ENCODE measurements at places on chromosomes 6 and 20.

GRCh38 chr6:53010504-53010903 is 15.4 kb upstream of the GSTA4 start:
- no peak for DNase-seq

GRCh38 chr6:19994909-19995308 is 157.7 kb downstream of the ID4 start:
- DNase-seq = no peak

GRCh38 chr20:14488756-14489479 is 151.5 kb upstream of the FLRT3 start:
- DNase-seq = no peak

DNA sequence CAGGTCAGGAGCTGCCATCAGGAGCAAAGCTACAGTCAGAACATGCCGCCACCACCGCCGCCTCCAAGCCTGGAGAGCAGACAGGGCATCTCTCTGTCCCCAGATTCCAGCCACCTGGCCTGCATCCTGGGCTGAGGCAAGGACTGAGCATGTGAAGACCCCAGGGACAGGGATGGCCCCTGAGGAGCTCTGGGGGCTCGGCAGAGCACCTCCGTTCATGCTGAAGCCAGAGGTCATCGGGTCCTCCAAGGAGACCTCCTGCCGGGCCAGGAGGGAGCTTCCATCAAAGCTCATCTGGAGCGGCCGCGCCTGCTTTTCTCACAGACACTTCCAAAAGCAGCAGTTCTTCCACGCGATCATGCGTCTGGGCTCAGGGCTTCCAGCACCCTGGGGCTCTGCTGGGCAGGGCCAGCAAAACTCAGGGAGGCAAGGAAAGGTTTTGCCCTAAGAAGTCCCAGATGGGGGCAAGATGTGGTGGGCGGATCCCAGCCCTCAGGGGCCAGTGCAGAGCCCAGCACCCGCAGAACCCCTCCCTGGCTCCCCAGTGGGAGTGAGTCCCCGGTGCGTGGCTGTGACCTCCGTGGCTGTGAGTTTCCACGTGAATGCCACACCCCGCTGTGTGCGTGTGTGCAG is 138.4 kb downstream of the TAF4 start:
- no peak for DNase-seq

DNA sequence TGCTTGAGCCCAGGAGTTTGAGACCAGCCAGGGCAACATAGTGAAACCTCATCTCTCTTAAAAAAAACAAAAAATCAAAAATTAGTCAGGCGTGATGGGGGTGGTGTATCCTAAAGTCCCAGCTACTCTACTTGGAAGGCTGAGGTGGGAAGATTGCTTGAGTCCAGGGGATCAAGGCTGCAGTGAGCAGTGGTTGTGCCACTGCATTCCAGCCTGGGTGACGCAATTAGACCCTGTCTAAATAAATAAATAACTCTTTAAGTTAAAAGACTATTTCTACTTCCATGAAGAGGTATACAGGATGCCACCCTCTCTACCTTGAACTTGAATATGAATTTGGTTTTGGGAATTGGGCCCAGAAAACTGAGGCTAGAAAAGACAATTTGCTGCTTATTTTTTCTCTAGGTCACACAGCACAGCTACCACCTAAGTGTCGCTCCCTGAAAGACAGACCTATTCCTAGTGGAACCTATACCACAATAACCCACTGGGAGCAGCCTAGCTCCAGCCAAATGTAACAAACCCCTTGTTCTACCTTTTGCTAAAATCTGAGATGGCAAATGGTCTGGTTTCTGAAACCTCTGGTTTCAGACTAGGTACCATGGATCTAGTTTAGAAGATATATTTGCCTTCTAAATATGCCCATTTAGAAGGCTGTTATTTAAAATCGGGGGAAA is 35.2 kb downstream of the HMGCLL1 start:
- DNase-seq = no peak

DNA sequence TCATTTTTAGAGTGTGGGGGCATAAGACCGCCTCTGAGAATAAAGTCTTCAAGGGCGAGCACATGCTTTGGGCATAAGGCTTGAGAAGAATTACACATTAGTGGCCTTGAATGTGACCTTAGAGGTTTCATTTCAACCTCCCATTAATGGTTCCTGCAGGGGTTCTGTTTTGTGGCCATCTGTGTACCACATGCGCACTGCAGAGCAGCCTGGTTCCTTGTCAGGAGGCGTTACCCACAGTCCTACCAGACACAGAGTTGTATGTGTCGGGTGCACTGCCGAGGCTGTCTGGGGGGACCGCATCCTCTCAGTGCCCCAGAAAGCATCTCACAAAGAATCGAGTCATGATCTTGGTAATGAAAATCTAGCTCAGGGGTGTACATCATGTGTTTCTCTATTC is 115.7 kb downstream of the B3GAT2 start:
- DNase-seq = no peak

DNA sequence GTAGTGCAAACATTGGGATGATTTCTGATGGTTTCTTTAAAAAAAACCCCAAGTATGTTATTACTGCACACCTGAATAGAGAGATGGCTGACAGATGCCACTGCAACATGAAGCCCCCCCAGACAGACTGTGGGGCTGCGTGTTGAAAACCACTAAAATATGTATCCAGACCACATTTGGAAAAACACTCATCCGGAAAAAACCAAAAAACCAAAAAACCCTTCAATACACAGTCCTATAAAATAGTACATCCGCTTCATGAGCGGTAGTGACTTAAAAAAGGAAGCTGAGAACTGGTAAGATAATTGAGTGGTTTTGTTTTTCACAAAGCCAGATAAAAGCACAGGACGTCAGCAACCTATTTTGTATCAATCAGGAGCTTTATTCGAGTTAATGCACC is 47.1 kb upstream of the EDN3 start:
- DNase-seq = no peak

- no peak for DNase-seq
Measured at GRCh38 chr6:170140129-170140528, 150.7 kb downstream of the DLL1 start.

DNA sequence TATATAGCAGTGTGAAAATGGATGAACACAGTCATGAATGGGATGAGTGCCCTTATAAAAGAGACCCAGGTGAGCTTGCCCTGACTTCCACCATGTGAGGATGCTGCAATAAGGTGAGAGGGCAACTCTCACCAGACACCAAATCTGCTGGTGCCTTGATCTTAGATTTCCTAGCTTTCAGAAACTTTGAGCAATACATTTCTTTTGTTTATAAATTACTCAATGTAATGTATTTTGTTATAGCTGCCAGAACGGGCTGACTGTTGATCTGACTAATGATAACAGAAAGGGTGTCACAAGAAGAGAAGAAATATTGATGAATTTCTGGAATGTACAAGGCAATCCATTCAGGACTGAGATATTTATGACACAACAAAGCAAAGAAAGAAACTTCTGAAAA is 180.5 kb downstream of the MCHR2 start:
- DNase-seq = no peak

DNA sequence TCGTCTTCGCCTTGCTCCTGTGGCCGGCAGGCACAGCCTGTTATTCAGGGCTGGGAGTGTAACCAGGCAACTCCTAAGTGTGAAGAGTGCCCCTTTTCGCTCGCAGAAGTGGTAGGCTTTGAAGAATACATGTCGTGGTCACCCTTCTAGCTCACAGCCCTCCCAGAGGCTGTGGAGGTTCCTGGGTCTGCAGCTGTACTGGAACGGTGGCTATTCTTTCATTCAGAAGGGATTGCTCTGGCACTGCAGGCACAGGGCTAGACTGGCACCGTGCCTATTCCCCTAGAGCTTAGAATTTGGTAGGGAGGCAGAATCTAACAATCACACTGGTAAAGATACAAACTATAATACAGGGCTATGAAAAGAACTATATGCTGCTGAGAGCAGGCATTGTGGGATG is 1.1 kb upstream of the SRSF12 start:
- DNase-seq = no peak

- DNase-seq = peak; percentile 26
Measured at GRCh38 chr6:33192671-33193602, 670 bp upstream of the COL11A2 start.

DNA sequence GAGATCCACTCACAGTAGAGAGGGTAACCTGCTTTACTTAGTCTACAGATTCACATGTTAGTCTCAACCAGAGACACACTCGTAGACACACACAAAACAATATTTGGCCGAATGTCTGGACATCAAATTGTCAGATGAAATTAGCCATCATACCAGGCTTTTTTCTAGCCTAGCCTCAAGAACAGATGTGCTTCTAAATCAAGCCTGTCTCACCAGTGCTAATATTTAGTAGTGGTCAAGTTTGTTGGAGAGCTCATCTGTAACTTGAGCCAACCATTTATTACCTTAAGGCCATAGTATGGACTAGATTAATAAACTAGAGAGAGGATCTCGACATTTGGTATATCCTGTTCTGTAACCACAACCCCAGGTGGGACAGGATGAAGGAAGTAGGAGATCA is 1118.8 kb upstream of the MAP3K7 start:
- no peak for DNase-seq

DNA sequence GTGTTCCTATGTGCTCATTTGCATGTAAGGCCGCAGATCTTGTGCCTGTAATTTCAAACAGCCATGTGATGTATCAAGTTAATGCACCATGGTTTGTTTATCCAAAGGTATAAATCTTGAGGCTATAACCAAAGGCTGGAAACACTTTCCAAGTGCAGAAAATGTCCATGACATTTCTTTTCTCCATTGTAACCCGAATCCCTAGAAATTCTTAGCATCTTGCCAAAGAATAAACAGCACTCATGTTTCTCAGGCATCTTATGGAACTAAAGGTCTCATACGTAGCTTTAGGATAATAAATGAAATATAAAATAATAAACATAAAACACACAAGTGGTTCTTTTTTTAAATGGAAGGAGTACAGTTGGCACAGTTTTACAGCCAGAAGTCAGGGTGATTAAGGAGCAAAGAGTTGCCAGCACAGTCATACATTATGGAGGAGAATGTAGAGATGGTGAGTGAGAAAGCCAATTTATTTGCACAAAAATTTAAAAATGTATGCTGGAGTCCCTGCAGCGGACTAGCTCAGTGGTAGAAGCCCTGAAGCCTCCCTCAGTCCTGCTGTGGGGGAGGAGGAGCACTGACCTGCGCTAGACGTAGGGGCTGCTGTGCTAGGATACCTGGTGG is 18.0 kb downstream of the CDH26 start:
- DNase-seq = no peak

- no peak for DNase-seq
Measured at GRCh38 chr6:94394822-94395221, 975.5 kb upstream of the EPHA7 start.

GRCh38 chr20:39946053-39946810 is 742.8 kb downstream of the MAFB start:
- DNase-seq = no peak

DNA sequence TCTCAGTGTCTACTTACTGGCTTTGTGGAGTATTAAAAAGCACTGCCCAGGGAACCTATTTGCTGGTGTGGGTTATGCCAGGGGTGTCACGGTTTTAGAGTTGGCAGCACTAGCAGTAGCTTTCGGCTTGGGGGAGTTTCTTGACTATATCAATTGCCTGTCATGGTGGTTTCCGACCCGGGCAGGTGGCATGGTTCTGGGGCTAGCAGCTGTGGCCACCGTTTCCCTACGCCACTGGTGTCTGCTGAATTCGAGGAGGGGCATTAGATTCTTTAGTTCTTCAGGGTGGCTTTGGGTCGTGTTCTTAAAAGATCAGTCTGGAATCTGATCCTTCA is 55.6 kb upstream of the FOXC1 start:
- no peak for DNase-seq

DNA sequence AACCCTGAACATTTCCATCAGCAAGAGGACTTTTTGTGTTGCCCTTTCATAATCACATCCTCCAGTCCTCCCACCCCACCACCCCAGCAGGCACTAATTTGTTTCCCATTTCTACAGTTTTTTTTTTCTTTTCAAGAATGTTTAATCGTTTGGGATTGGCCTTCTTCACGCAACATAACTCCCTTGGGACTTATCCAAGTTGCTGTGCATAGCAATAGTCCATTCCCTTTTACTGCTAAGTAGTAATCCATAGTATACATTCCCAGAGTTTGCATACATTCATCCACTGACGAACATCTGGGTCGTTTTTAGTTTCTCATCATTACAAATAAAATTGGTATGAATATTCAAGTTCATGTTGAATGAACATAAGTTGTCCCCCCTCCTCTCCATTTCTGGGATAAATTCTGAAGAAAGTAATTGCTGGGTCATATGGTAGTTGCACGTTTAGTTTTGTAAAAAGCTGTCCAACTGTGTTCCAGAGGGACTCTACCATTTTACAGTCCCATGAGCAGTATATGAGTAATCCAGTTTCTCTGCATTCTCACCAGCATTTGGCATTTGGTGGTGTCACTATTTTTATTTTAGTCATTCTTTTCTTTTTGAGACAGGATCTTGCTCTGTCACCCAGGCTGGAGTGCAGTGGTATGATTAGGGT is 90.8 kb downstream of the DOK5 start:
- peak; percentile 31 for DNase-seq
